ENCODE measurements at places on chromosomes 3 and 15.

DNA sequence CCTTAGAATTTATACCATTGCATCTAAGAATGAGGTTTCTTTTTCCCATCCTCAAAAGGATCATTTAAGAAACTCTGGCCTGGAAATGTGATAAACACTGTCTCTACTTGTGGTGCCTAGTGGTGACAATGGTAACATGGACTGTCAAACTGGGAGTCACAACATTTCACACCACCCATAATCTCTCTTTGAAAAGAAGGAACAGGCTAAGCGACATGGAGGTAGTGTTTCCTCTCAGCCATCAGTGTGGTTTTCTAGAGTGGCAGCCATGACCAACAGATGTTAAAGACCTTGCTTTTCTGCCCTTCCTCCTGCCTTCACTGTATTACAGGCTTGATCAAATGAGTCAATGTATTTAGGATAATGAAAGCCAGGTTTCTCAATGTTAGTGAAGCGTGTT is 283.1 kb upstream of the STAC start:
- no peak for DNase-seq

DNA sequence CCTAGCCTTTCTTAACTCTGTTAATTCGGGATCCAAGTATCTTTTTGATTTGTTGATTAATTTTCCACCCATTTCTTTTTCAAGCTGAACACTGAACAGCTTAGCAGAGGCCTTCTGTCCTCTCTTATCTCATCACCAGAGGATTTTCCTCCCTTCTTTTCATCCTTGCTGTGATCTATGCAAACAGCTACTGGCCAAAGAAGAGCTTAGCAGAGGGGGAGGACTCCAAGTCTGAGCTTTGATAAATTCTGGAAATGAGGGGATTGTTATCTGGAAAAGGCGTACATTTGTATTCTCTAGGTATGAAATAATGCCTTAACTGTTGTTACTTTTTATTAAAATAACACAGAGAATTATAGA is 13.4 kb downstream of the DZIP3 start:
- DNase-seq = no peak

- DNase-seq = no peak
Observed at GRCh38 chr3:171354706-171355582, 105.3 kb downstream of the TNIK start.

- DNase-seq = no peak
Observed at GRCh38 chr15:48318131-48318530, 13.1 kb upstream of the DUT start.

DNA sequence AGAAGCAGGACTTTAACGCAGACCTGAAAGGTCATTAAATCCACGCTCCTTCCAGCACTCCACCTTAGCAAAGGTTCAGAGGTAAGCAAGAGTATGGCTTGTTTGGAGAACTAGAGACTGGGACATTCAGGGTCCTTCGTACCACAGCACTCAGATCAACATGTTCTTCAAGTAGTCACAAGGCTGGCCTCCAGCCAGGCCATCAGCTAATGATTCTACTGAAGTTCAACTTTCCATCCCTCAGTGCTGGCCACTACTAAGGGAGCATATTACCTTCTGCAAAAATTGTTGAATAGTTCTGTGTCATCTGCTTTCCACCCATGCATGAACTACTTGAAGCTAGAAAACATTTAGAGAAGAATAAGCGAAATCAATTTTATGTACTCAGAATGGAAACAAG is 17.6 kb downstream of the CD200R1L start:
- no peak for DNase-seq

- no peak for DNase-seq
Observed at GRCh38 chr15:48866141-48866563, 11.8 kb upstream of the EID1 start.

GRCh38 chr3:168801794-168802193 is 706.1 kb upstream of the GOLIM4 start:
- DNase-seq = no peak

DNA sequence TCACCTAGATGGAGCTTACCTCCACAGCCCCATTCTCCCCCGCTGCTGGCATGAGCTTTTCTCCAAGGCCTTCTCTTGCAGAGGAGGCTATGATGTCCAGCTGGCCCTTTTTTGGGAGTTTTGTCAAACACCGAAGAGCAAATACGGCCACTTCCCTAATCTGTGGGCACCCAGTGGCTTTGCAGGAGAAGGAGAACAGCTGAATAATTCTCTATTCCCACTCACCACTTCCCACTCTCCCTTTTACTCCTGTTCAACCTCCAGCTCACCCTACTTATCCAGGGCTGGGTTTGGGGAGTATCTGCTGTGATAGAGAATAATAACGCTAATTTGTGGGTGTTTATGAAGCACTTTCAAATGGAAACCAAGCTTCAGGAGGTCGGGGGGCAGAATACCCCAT is 93.0 kb downstream of the AAGAB start:
- DNase-seq = no peak

GRCh38 chr3:52299879-52300611 is 12.4 kb downstream of the GLYCTK start:
- no peak for DNase-seq

DNA sequence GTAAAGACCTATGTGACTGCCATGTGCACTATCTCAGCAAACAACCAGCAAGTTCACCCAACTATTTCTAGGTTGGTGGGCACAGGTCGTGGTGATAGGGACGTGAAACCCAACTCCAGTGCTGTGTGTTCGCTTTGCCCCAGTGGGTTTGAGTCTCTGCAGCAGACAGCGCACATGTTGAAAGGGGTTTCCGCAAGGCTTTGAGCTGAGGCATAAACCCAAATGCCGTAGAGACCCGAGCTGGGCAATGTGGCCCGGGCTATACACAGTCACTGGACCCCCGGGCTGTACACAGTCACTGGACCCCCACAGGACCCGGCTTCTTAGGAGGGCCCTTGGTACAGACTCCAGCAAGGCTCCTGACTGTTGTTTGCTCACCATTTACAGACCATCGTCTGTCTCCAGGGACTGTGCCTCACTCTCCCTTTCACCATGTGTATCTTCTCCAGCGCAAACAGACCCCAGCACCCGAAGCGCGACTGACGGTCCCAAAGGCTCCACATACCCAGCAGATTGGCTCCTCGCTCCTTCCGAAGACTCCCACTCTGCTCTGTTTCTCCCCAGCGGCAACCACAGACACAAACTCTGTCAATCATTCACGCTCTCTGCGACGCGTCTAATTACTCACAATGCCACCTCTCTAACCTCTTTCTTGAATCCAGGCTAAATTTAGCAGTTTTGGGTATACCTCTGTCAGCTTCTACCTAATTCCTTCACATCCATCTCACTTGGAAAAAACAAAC is 31.2 kb downstream of the PCSK6 start:
- DNase-seq = no peak

DNA sequence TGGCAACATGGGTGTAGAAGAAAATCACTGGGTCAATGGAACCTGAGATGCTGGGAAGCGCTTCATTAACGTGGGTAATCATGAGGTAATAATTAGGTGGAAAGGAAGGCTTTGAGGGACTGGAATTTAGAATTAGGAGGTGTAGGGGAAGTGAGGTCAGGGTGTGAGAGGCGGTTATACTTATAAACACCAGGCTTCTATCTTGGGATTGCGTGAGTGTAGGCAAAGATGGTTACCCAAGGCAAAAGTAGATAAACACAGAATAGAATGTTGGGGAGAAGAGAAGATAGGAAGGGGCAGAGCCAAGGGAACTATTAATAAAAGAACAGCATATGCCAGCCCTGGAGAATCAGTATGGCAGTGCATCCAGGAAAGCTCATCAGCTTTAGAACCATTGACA is 3.3 kb upstream of the AQP9 start:
- DNase-seq = no peak

- no peak for DNase-seq
Observed at GRCh38 chr3:125220727-125221429, 8.3 kb upstream of the SLC12A8 start.

DNA sequence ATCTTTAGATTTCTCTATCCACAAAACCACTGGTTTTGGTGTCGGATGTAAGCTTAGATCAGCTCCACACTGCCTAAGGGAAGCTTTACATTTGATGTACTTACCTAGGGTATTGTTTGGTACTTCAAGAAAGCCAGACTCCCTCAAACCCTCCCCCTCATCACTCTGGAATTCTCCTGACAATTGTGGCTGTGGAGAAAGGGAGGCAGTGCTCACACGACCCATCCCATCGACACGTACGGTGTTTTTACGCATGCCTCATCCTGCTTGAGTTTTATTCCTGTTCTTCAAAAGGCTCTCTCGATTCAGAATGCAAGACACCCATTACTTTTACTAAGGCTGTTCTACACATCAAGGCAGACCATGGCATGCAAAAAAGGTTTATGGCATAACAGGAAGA is 67.3 kb upstream of the ONECUT1 start:
- DNase-seq = no peak

- no peak for DNase-seq
Observed at GRCh38 chr3:12934431-12934830, 93.1 kb upstream of the RPL32 start.

DNA sequence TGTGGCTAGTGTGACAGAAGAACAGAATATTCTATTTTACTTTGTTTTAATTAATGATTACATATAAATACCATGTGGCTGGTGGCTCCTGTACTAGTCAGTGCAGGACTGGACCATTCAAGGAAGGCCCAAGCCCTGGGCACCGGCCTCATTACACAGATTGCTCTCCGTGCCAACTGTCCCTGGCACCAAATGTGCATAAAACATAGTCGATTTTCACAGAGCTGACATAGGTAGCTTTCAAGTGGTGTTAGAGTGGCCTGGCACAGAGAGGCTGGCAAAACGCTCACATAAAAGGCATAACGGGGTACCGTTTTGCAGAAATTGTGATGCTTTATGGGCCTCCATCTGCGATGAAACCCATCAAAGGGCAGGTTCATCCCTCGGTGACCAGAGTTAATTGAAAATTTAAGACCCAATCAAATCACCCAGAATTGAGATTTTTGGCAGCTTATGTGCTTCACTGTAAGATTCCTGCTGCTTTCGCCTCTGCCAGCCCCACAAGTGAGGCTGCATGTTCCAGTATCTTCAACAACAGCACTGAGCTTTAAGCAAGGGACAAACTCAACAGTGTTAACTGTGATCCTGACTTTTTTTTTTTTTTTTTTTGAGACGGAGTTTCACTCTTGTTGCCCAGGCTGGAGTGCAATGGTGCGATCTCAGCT is 25.9 kb downstream of the RFTN1 start:
- no peak for DNase-seq

DNA sequence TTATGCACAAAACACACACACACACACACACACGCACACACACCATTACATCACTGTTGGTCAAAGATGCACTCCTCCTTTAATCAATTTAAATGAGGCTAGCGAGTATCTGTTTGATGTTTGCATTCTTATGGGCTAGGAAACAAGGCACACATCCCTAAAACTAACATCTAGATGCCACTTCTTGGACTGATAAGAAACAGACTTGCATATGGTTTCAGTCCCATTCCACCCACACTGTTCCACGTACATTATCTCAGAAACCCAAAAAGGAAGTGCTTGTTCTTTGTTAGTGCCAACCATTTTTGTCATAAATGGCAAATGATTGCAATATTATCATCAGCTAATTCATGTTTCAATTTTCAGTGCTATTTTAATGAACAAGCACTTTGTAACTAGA is 69.5 kb downstream of the CCR1 start:
- DNase-seq = no peak

DNA sequence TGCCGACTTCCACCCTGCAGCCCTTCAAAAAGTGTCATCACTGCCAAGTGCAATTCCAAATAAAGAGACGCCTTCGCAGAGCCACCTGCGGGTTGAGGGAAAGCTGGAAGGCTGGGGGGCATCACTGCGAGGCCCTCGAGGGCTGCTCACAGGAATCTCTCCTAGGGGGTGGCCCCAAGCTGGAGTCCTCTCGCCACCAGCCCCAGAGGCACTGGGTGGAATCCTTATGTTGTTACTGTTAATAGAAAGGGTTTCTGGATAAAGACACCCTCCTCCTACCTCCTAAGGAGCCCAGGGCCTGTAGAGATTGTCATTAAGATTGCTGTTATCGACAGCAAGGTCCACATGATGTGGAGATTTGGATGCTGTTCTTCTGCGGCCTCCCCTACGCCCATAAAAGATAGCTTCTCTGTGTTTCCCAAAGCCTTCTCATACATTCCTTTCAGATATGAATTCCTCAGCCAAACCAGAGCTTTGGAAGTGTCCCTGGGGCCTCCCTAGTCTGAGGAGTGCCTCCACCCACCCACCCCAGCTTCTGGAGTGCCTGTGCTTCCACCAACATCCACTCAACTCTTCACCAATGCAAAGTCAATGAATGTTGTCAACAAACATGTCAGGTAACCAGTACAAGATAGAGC is 512.7 kb downstream of the SHQ1 start:
- no peak for DNase-seq

DNA sequence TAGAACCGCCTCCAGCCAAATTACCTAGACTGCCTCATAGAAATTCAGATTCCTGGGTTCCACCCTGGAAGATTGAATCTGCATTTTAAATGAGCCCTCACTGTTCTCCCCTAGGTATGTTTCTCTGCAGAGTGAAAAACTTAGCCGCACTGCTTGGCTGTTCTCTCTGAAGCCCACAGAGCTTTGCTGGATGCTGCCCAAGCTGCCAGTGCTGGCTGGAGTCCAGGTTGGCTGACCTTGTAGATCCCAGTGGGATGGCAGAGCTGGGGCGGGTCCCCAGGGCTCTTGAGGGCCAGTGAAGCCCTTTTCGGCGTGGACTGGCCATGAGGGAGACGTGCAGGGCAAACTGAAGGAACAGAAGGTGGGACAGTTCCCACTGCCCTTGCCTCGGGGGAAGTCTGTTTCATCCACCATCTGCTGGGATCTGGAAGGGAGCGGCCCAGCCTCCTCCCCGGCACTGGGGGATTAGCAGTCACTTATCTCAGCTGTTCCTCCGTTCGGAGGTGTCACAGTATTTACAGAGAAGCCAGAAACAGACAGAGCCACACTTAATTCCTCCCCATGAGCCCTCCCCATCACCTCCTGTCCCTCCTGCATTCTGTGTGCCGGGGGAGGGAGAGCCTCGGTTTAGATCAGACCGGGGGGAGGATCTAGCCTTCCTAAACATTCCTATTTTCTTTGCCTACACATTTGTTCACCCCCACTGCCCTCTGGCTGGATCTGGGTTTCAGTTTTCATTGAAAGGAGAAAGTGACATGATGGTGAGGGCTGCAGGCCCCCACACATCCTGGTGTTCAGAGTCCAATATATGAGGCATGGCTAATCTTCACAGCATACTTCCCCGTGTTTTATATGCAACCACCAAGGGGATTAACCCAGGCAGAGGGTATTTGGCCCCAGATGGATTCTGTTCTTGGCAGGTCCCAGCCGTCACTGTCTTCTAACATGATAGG is 4.1 kb upstream of the ACTC1 start:
- DNase-seq = no peak

DNA sequence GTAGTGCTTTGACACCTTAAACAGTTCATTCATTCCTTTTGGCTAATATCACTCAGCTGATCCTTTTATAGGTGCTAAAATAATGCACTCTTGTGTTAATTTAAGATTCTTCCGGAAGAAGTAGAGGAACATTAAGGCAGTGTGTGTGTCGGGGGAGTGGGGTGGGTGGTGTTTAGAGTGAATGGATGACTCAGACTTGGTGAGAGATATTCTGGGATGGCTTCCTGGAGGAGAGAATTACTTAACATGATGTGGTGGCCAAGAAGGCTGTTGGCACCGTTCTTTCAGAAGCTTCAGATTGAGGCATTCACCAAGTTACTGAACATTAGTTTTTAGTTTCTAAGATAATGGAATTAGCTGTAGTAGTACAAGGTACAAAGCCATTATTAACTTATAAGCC is 125.6 kb upstream of the ROPN1 start:
- no peak for DNase-seq

GRCh38 chr3:193798051-193798450 is 205.0 kb downstream of the OPA1 start:
- no peak for DNase-seq

GRCh38 chr15:101394654-101395053 is 94.9 kb downstream of the PCSK6 start:
- DNase-seq = no peak

- no peak for DNase-seq
Observed at GRCh38 chr3:45043728-45044299, 17.7 kb downstream of the CLEC3B start.

Measured in NCI-H510A treated with DMSO at 0.1 percent for 48 hours (cell line).